ENCODE measurements at places on chromosomes 12 and 14.

DNA sequence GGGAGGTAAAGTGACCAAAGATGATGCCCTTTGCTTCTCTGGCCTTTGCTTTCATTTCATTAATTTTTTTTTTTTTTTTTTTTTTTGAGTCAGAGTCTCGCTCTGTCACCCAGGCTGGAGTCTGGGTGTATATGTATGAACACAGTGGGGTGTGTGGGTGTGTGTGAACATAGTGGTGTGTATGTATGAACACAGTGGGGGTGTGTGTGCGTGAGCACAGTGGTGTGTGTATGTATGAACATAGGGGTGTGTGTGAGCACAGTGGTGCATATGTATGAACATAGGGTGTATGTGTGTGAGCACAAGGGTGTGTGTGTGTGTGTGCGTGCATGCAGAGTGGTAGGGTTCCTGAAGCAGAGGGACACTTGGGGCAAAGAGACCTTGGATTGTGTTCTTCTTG lies 9.6 kb downstream of the KLC1 start:
- DNase-seq = no peak

DNA sequence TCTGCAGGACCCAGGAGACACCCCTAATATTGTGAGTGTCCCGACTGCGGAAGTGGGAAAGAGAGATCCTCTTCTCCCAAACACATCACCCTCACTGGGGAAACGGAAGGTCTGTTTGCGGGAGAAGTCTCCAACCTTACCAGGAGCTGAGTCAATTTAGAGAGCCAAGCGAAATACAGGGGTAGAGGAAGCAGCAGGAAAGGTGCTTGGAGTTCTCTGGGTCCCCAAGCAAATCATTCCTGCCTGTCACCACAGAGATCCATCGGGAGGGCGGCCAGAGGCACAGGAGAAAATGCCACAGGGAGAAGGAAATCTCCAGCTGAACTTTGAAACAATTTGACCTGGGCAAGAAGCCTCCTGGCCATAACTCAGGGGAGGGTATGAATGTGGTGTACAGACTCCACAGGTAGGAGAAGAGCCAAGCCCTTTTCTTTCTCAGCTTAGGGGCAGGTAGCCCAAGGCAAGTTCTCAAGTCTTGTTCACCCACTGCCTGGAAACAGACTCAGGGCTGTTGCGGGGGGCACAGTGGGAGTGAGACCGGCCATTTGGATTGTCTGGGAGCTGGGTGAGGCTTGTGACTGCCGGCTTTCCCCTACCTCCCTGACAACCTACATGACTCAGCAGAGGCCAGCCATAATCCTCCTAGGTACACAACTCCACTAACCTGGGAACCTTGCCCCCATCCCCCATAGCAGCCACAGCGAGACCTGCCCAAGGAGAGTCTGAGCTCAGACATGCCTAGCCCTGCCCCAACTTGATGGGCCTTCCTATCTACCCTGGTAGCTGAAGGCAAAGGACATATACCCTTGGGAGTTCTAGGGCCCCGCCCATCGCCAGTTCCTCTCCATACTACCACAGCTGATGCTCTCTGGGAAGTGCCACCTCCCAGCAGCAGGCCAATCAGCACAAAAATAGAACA lies 211.9 kb upstream of the ARHGAP5 start:
- DNase-seq = no peak

DNA sequence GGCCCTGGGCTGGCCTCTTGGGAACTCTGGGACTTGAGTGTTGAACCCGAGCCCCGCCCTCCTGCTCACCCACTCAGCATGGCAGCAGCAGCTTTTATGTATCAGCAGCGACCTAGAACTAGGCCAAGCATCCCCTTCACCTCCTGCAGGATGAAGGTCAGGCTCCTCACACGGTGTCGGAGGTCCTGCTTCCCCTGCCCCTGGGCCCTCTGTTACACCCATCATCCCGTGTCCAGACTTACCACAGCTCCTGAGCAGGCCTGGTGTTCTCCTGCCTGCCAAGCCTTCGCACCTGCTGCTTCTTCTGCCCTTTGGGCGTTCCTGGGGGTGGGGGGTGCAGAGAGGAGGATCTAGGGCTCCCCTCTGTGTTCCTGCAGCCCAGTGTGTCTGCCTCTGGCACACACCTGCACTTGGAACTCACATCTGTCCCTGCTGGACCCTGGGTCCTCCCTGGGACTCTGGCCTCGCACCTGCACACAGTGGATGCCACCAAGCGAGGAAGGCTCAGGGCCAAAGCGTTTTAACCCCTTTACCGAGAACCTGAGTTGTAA lies 80.3 kb downstream of the PAPOLA start:
- DNase-seq = no peak

GRCh38 chr12:108525681-108526080 lies 10.6 kb downstream of the FICD start:
- no peak for DNase-seq

DNA sequence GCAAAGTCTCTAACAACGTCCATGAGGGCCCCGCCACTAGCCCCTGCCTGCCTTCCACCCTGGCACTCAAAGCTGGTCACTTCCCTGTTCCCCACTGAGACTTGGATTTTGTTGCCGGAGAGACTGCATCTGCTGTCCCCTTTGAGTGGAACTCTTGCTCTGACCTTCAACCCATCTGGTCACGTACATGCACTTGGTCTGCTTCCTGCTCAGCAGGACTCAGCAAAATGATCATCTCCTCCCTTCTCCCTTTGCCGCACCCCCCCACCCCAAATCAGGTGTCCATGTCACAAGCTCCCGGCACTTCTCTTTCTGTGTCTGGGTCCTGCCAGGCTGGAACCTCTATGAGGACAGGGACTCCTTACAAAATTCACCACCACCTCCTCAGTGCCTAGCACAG lies 180.9 kb downstream of the CHST11 start:
- DNase-seq = no peak

GRCh38 chr12:1533205-1533601 lies 61.2 kb downstream of the FBXL14 start:
- DNase-seq = no peak

GRCh38 chr14:49017447-49017846 lies 568.7 kb downstream of the RPS29 start:
- no peak for DNase-seq

GRCh38 chr14:94313991-94314655 lies 9.0 kb downstream of the SERPINA6 start:
- no peak for DNase-seq

DNA sequence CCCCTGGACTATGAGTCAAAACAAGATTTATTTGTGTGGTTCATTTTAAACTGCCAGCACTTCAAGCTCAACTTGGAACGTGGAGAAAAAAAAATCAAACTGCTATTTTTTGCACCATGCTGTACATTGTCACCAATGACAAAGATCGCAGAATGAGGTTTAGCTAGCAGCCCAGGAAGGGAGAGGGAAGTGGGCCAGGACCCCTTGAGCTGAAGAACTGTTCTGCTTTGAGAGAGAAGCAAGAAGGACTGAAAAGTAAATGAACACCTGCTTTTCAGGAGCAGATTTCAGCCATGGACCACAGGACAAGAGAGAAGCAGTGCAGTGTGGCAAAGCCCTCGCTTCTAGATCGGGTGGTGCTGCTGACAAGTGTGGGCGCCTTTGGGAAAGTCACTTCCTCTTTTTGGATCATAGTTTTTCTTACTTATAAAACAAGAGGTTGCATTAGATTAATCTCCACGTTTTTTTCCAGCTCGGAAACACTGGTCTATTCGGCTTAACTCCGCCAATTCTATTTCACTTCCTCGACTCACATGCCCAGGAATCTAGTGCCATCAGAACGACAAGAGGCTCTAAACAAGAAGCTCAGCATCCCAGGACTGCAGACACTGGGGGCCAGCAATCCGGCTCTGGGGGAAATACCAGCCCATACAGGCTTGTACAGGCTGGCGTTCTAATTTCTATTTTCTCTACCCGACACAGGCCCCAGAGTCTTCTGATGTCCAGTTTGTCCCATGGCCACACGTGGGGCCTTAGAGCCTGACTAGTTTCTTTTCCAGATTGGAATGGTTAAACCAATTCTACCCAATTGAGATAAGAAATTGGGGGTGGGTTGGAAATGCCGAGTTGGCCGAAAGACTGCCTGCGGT lies 129.9 kb downstream of the CRACR2A start:
- peak; percentile 49 for DNase-seq

GRCh38 chr14:92109490-92109889 lies 3.1 kb upstream of the ATXN3 start:
- no peak for DNase-seq

DNA sequence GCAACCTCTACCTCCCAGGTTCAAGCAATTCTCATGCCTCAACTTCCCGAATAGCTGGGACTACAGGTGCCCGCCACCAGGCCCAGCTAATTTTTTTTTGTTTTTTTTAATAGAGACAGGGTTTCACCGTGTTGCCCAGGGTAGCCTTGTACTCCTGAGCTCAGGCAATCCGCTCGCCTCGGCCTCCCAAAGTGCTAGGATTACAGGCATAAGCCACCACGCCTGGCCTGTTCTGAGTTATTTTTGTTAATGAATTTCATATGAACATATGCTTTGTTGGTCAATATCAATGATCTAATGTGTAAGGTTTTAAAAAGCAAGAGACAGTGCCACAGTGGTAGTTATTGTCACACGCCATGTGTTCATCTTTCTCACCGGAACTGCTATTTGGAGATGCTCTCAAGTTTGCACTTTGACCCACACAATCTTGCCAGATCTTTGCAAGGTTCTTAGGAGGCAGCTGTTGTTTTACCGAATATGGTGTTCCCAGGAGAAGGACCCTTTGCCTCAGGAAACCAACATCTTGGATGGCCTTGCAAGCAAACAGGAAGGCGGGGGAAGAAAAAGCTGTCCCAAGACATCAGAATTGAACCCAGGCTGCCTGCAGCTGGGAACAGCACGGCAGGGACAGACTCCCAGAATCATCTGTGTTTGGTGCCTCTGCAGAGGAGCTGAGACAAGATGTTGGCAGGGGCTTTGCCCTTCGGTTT lies 30.0 kb downstream of the GALNT16 start:
- DNase-seq = no peak

DNA sequence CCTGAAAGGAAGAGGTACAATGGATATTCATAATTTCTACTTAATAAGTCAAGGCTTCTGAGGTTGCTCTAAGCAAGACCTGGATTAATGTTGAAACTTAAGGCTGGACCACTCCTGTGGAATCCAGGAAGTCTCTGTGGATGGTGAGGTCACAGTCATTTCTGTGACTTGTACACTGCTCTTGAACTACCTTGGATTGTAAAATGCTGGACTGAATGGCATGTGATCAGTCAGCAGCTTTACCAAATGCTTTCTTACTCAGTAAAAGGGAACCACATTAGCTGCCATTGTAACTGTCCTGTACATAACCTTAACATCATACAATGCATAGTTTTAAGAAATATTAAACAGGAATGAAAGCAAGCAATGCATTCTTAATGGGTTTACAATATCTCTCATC lies 182.9 kb downstream of the NOVA1 start:
- no peak for DNase-seq

GRCh38 chr12:64072916-64073575 lies 149.1 kb downstream of the KICS2 start:
- no peak for DNase-seq

DNA sequence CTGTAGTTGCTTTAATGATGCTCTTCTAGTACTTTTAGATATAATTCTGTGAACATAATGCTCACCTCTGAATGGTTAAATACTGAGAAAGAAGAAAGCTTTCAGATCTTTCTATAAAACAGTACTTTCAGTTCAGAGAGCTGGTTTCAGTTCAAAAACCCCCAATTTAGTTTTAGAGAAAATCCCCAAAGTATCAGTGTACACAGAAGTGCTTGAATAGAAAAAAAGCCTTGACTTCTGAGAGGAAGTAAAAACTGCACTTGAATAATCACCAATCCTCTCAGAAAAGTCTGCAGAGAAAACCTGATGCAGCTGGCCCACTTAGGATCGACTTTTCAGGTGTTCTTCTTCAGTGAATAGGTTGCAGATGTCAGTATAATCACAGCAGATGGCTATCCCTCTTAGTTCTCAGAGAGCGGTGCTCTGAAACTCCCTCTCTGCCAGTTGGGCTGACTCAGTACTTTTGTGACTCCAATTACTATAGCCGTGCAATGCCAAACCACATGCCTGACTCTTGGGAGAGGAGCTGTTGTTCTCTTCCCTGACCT lies 616.3 kb downstream of the LRFN5 start:
- DNase-seq = no peak

DNA sequence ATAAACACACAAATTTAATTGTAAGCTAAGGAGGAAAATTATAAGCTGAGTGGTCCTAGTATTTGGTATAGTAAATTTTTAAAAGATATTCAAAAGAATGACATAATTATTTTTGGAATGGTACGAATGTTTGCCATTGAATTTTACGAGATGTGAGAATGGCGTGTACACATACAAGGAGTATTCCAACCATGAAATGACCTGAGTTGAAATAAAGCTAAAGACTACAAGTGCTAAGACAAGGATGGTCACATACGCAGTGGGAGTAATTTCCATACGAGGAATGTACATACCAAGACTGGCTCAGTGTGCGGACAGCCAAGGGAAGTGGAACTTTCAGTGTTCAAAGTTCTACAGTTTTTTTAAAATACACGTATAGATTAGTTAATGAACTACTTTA lies 21.1 kb upstream of the ETV6 start:
- DNase-seq = no peak

GRCh38 chr12:92601176-92601575 lies 101.6 kb upstream of the PLEKHG7 start:
- no peak for DNase-seq

DNA sequence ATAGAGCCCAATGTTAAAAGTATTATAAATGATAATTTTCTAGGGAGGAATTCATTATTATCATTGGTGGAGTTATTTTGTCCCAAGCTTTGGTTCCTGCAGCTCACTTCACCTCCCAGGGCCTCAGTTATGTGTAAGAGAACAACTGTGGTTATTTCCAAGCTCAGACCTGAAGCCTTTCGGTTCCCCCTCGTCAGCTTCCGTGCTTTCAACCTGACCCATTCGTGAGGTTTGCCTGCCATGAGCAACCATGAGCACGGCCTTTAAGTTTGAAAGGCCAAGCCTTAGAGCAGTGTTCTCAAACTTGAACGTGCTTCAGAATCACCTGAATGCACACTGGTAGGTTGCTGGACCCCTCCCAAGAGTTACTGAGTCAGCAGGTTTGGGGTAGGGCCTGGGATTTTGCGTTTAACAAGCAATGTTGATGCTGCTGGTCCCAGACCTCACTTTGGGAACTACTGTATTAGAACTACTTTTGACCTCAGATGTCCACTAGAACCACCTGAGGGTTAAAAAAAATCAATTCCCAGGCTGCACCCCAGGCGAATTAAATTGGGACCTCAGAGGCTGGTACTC lies 133.0 kb upstream of the PRMT8 start:
- no peak for DNase-seq

DNA sequence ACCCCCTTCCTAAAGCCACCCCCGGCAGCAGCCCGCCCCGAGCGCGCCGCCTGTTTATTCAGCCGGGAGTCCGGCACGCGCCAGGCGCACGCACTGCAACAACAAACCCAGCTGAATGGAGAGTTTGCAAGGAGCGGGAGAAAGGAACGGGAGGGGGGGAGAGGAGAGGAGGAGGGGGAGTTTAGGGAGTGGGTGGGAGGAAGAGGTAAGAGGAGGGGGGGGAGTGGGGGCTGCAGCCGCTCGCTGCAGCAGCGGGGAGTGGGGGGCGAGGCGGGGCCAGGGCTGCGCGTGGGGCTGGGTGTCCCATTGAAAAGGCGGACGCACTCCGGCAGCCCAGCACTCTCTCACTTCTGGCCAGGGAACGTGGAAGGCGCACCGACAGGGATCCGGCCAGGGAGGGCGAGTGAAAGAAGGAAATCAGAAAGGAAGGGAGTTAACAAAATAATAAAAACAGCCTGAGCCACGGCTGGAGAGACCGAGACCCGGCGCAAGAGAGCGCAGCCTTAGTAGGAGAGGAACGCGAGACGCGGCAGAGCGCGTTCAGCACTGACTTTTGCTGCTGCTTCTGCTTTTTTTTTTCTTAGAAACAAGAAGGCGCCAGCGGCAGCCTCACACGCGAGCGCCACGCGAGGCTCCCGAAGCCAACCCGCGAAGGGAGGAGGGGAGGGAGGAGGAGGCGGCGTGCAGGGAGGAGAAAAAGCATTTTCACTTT lies at the start of gene ASCL1:
Gene ASCL1, plus strand, starts transcription at position 336 of the 712 bp plus-strand sequence. CDS start 571 bp downstream, outside the sequence.
- DNase-seq = no peak

Data from bone marrow (tissue), 2 donors.